ENCODE measurements at places on chromosomes 2 and 18.
A peak's percentile ranks its signal among the peaks of the same experiment; 100 is the strongest.

GRCh38 chr2:240626531-240627300 is 1.4 kb downstream of the GPR35 start:
- no peak for DNase-seq

DNA sequence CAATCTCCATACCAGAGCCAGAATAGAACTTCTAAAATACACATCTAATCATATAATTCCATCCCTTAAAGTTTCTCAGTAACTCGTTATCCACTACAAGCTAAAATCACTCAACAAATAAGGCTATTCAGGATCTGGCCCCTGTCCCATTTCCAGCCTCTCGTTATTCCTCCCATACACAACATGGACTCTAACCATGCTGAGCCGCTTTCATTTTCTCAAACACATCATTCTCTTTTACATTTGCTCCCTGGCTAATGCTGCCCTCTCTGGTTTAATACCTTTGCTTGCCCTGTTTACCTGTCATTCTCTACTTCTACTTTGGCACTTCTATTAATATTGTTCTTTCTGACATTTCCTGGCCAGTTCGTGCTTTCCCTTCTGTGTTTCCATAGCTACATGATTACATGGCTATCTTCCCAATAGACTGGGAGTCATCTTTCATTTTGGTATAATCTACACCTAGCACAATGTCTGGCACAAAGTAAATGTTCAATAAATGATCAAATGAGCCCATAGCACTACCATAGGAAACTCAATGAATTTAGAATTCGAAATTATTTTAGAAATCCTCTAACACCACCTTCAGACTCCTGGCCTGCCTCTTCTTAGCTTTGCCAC is 163.6 kb upstream of the VRK2 start:
- peak; percentile 11 for DNase-seq

DNA sequence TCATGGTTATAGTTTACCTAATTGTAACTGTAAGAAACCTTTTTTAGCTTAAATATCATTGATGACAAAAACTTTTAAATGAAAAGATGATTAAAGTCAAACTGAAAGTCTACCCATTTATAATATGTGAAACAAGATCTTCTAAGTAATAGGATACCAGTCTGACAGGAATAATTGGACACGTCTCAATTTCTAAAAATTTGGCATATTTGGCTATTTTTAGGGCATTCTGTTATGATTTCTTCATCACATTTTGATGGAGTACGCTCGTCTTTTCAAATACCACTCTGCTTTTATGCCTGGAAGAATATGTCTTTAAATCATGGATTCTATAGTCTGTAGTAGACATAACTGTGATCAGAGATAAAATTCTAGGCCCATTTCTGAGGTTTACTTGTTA is 1.3 kb downstream of the R3HDM1 start:
- no peak for DNase-seq

DNA sequence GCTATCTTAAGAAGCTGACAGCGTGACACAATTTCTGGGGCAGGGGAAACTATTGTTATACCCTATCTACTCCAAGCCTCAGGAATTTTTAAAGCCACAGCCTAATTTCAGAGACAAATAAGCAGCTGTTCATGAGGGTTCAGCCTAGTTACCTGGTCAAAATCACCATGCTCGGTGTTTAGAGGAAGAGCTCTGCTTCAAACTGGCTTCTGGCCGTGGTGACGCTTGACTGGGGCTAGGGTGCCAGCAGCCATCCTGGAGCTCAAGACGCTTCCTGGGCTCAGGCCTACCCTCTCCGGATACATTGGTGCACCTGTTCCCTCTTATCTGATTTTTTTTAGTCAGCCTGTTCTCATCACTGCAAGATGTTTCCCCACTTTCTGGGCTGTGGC is 41.7 kb downstream of the FRZB start:
- no peak for DNase-seq

GRCh38 chr2:170475878-170476277 is 239.3 kb upstream of the SP5 start:
- no peak for DNase-seq

DNA sequence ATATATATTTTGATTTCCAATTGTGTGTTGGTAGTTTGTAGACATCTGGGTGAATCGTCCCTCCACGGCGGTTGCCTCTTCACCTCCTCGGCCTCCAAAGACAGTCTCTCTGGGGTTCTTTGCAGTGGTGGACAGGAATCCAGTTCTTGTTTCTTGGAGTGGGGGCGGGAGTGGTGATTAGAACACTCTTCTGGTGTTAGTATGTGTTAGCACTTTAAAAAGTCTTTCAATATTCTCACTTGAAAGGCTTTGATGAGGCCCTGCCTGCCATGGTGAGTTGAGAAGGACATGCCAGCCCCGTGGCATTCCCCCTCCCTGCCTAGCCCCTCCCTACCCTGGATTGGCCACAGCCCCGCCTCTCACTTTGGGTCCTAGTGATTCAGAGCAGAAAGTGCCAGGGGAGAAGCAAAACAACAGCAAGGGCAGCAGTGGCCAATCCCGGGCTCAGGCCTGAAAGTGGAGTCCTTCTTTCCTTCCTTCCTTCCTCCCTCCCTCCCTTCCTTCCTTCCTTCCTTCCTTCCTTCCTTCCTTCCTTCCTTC is 316.8 kb upstream of the HS6ST1 start:
- no peak for DNase-seq

GRCh38 chr2:12613137-12613835 is 103.5 kb upstream of the TRIB2 start:
- DNase-seq = no peak

- DNase-seq = no peak
Measured at GRCh38 chr2:239026711-239027361, 179.0 kb downstream of the TWIST2 start.

DNA sequence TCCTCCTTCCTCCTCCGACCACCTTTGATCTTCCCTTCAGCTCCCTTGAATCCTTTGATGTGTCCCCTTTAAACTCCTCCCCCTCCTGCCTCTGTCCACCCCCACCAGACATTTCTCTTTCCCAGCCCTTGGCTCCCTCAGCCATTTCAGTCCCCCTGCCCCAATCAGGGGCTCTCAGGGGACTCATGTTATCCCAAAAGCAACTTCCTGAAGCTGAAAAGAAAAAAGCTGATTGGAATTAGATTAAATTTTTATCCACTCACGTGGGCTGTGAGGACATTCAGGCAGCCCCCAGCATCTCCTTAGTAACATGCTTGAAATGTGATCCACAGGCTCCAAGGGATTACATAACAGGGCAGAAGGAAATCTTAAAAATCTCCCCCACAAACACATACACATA is 81.3 kb downstream of the NEURL3 start:
- DNase-seq = peak; percentile 42

GRCh38 chr2:215136669-215137328 is 1.6 kb downstream of the ABCA12 start:
- peak; percentile 71 for DNase-seq

DNA sequence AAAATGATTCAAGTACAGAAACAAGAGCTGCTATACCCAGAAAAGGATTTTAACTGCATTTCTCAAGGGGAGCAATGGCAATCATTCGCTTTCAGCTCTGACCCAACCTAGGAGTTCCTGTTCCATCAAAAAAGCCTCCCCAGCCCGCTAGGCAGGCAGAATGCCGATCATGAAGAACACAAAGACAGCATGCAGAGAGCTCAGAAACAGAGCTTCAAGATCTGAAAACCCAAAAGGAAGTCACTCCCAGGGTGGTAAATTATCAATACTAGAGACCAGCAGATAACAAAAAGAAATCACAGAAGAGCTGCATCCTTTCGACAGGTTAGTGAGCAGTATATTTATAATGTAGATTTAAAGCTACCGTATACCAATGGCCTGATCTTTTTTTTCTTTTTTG is 84.8 kb upstream of the CRIM1 start:
- DNase-seq = no peak

DNA sequence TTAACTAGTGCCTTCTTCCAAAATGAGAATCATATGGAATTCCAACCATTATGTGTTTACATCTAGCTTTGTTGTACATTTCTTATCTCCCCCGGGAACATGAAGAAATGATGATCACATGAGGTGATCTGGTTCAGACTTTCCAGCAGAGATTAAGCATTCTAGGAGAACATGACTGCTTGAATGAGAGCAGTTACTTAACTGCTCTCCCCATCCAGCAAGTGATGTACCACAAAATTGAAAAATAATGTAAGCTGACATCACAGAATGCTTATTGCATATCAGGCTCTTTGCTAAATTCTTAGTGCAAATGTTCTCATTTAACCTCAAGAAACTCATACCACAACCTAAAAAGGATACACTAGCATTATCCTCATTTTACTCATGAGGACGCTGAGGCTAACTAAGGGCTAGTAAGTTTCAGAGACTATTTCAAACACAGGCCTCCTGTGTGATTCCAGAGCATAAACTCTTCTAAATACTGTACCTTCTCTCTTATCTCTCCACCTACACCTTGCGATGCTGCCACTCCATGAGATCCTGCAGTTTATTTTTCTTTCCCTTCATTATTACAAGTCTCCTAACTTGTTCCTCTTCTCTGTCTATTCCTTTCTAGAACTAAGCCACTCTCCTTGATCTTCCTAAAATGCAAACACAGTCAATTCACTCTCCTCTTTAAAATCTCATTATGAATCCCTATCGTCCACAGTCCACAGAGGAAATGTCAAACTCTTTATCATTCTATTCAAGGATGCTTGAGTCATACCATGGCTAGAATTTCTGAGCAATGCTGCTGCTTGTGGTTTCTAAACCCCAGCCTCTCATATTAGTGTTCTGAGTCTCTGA is 1224.8 kb upstream of the ZEB2 start:
- DNase-seq = no peak

- DNase-seq = no peak
Measured at GRCh38 chr18:63206433-63207142, 113.0 kb downstream of the BCL2 start.

DNA sequence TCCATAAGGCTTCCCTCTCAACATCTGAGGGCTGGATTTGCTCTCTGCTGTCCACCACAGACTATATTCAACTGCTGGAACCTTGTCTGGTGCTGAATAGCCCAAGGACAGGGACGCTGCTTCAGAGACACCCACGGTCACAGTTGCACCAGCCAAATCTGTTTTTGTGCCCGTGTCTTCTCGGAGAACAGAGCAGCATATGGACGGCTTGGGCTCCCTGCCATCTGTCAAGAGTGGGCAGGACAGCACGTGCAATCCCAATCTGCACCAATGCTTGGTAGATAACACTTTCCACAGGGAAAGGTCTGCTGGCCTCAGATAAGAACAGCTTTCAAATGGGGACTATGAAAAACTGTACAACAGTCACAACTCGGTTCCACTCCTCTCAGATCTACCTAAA is 466.1 kb downstream of the TGIF1 start:
- DNase-seq = no peak

- peak; percentile 14 for DNase-seq
Measured at GRCh38 chr18:45664824-45665763, 49.8 kb downstream of the SLC14A2 start.

DNA sequence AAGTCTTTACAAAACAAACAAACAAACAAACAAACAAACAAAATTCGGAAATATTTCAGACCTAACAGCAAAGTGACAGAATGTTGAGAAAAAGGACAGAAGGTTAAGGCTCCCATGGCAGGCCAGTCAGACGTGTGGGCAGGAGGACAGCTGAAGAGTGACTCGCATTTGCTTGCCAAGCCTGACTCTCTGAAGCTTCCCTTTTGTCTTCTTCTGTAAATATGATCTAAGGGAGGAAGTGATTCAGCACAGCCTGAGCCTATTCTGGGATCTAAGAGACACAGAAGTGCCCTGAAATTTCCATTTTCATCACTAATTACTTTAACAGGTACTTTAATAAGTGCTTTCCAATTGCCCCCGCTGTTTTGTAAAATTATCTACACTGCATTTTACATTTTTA is 134.0 kb upstream of the LYPD1 start:
- DNase-seq = no peak

GRCh38 chr2:33086400-33087015 is 139.8 kb downstream of the LTBP1 start:
- no peak for DNase-seq

DNA sequence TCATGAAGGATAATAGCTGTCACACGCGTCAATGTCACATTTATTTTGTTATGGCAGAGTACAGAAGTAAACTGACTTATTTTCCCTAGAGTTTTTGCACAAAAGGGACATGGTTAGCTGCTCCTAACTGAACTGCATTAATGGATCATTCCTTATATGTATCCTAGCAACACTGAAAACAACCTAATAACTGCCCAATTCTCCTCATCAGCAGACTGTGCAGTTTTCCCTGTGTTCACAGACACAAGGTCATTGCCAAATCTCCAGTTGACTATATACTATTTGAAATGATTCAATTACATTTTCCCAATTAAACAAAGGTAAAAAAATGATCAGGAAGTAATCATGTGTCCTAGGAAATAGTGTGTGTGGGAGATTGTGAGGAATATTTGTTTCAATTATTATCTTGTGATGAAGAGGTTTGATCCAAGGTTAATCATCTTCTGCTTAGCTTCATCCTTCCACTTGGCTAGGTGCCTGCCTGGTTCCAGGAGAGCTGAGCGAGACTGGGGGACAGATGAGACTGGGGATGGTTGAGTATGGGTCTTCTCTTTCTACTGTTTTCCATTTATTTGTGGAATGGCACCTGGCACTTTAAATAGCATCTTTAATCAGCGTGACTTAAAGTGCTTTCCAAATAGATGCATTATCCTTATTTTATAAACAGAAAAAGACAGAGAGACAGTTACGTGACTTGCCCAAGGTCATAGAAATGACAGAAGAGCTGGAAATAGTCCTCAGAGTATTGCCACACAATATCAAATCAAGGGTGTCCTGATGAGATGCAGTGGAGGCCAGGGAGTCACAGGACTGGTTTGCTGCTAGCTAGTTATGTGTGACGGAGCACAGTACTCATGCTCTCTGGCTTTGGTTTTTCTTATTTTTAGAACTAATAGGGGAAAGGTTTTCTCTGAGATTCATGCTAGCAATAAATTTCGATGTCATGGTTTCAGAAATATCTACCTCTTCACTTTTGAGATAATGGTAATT is 335.6 kb downstream of the PIK3C3 start:
- no peak for DNase-seq

GRCh38 chr2:59888015-59888414 is 665.4 kb downstream of the BCL11A start:
- DNase-seq = no peak

GRCh38 chr2:108490506-108491122 is 41.6 kb downstream of the GCC2 start:
- no peak for DNase-seq

DNA sequence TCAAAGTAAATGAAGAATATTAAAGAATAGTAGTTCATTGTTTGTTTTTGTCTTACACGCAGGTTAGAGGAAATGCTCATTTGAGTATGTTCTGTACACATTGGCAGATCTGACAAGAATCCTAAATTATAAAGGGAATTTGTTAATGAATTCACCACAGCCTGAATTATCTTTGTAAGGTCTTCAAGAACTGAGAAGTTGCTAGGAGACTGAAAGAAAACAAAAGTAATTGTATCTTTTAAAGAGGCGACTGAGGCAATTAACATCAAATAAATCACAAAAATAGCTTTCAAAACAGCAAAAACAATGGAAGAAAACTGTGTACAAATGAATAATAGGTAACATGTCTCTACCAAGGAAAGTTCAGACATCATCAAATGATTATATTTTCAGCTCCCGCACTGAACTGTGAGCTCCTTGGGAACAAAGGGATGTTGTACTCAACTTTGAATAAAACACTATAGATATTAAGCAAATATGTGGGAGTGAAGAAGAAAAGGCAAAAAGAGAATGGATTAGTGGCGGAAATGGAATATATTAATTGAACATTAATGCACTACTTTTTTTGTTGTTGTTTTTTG is 51.7 kb upstream of the ATIC start:
- no peak for DNase-seq

- DNase-seq = no peak
Measured at GRCh38 chr18:77851802-77852201, 602.2 kb downstream of the GALR1 start.

- no peak for DNase-seq
Measured at GRCh38 chr2:201831469-201831868, 25.1 kb downstream of the CDK15 start.
